ENCODE measurements at places on chromosomes 12 and 14. TPM values are rescaled to one million over a fixed set of nuclear protein-coding genes. Genes with fewer than 3 reads are reported as not detected.

- no peak for DNase-seq
Observed at GRCh38 chr12:92511786-92512185, 191.0 kb upstream of the PLEKHG7 start.

- DNase-seq, result no peak
Observed at GRCh38 chr12:51893786-51894185, 5.9 kb downstream of the ANKRD33 start.

DNA sequence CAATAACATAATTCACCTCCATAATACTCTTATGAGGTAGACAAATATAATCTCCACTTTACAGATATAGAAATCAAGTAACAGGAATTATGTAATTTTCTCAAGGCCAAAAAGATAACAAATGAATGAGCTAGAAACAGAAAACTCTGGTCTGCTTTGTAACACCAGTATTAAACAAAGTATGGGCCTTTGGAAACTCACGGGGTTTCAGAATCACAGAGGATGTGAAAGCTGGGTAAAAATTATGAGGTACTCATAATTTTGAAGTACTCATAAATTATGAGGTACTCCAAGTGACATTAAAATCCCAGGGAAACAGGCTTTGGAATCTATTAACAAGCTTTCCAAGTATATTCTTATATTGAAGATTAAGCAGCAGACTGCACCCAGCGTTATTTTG lies 140.2 kb downstream of the MED13L start:
- DNase-seq, result no peak

The STON2 gene
- total RNA-seq, result 23.5 TPM

GRCh38 chr12:92434607-92435025 lies 268.2 kb upstream of the PLEKHG7 start:
- DNase-seq, result no peak

The PRB3 gene
- total RNA-seq, result not detected

DNA sequence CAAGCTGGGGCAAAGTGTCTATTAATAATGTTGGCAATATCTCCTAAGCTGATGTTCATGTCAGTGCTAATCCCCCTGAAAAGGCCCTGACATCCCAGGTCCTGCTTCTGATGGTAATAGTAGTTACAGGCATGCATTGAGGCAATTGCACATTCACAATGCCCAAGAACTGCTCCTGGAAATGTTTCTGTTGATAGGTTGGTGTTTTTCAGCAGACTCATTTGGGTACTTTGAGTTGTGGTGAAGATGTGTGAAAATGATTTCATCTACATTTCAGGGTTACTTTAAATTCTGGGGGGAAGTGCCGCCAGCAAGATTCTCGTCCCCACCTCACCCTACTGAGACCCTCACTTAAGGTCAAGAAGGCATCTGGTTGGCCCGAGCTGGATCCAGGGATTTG lies 92.9 kb downstream of the BBS10 start:
- no peak for DNase-seq

DNA sequence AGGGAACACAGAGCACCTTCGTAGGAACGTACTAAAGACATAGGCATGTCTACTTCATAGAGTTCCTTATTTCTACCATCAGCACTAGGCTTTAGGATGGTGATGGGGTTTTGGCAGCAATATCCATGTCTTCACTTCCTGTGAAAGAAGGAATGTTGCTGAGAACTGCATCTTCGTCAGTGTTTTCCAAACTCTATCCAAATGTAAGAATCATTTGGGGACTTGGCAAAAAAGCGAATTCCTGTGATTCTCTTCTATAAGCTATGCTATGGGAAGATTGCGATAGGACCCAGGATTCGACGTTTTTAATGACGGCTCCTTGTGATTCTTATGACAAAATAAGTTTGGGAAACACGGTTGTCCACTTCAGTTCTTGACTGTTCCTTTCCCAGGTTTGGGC lies 39.8 kb downstream of the AKAP3 start:
- DNase-seq, result no peak

DNA sequence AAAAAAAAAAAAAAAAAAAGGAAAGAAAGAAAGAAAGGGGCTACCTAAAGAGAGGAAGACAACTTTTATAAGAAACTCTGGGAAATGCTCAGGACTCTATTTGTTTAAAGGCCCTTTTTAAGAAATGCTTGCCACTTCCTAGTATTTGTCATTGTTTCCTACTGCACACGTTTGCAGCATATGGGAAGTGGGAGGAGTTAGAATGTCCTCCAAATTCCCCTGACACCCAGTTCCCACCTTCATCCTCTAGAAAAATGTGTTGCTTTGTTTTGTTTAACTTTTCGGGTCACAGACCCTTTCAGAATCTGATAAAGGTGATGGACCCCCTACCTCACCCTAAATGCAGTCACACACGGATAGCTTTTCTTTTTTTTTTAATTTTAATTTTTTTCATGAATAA lies 40.8 kb downstream of the NINJ2 start:
- DNase-seq, result no peak

- DNase-seq, result no peak
Observed at GRCh38 chr12:13670285-13670866, 311.0 kb downstream of the GRIN2B start.

The PDE3A gene
- total RNA-seq, result not detected

The TSPAN19 gene
- 0.63 TPM for total RNA-seq

The B3GNT4 gene
- total RNA-seq, result 1.8 TPM

The DPPA3 gene
- total RNA-seq, result not detected

DNA sequence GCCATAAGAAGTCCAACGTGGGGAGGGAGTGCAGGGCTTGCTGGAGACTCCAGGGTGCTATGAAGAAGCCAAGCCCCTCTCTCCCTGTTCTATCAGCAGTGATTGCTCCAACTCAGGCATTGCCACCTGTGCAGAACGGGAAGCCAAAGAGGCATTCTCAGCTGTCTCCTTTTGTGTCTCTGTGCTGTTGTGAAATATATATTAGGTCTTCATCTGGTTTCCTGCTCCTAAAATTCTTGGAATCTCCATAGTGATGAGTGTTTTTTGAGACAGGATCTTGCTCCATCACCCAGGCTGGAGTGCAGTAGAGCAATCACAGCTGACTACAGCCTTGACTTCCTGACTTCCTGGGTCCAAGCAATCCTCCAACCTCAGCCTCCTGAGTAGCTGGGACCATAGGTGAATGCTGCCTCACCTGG lies 51.2 kb upstream of the AEBP2 start:
- no peak for DNase-seq

DNA sequence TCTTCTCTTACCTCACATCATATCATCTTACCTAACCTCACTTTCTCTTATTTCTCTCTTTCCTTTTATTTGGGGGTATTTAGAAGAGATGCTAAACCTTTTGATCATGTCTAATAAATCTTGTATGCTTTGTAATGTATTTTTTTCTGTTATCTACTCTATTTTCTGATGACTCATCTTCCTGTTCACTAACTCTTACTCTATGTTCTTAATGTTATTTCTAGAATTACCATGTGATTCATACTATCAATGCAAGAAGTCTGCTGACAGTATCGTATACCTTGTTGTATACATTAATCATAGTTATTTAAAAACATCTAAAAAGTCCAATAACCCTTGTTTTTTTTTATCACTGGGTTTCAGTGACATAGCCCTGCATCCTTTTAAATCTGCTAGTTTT lies 62.3 kb downstream of the MGAT4C start:
- peak; percentile 27 for DNase-seq

GRCh38 chr14:22822571-22823098 lies 7.1 kb upstream of the MRPL52 start:
- DNase-seq, result peak; percentile 85

- peak; percentile 29 for DNase-seq
Observed at GRCh38 chr12:93670104-93670503, 7.1 kb upstream of the CRADD start.

The PAPLN gene
- total RNA-seq, result 2.8 TPM

The DDN gene
- 0.28 TPM for total RNA-seq

DNA sequence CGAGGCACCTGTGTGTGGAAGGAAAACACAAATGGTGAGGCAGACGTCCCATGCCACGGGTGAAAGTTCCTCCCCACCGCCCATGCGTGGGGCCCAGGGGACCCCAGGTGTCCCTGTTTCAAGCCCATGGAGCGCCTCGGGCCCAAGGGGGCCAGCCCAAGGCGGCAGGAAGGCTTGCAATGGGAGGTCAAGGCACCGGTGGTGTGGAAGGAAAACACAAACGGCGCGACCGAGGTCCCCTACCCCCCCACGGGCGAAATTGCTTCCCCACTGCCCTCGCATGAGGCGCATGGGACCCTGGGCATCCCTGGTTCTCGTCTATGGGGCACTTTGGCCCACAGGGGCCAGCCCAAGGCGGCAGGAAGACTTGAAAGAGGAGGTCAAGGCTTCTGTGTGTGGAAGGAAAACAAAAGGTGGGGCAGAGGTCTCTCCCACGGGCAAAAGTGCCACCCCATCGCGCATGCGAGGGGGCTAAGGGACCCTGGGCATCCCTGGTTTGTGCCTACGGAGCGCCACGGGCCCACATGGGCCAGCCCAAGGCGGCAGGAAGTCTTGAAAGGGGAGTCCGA lies 379.4 kb downstream of the ALG10 start:
- no peak for DNase-seq

The RILPL1 gene
- 21.5 TPM for total RNA-seq

The E2F7 gene
- 34.4 TPM for total RNA-seq

The ADCY4 gene
- not detected for total RNA-seq

The SYT10 gene
- not detected for total RNA-seq

The P2RX2 gene
- not detected for total RNA-seq

GRCh38 chr14:100256339-100256895 lies 17.5 kb downstream of the YY1 start:
- no peak for DNase-seq

GRCh38 chr12:24565300-24565699 lies 383.6 kb downstream of the BCAT1 start:
- DNase-seq, result no peak

The ERGIC2 gene
- total RNA-seq, result 63.6 TPM

DNA sequence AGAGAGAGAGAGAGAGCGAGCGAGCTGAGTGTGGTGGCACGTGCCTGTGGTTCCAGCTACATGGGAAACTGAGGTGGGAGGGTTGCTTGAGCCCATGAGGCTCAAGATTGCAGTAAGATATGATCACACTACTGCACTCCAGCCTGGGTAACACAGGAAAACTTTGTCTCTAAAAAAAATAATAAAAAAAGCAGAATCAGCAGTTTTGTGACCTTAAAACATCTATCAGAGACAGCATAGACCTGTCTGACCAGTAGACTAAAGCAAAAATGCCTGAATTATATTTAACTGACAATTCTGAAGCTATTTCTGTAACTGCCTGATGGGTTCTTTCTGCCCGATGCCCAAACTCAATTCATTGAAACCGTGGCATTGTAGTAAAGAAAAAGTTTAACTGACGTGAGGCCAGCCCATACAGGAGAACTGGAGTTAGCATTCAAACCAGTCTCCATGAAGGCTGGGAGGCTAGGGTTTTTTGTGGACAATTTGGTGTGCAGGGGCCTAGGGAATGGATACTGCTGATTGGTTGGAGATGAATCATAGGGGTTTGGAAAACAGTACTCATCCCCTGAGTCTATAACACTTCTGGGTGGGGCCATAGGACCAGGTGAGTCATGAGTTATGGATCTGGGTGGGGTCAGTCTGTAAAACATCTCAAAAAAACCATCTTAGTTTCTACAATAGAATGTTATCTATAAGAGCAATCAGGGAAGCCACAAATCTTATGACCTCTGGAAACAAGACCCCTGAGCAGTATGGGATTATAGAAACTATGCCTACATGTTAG lies 8.0 kb upstream of the RASSF8 start:
- DNase-seq, result peak; percentile 21

GRCh38 chr14:55130196-55130550 lies 1.1 kb downstream of the LGALS3 start:
- peak; percentile 79 for DNase-seq

- peak; percentile 52 for DNase-seq
Observed at GRCh38 chr12:70989232-70989631, 68.7 kb upstream of the PTPRR start.

GRCh38 chr14:80381807-80382363 lies 170.6 kb upstream of the DIO2 start:
- DNase-seq, result peak; percentile 35

DNA sequence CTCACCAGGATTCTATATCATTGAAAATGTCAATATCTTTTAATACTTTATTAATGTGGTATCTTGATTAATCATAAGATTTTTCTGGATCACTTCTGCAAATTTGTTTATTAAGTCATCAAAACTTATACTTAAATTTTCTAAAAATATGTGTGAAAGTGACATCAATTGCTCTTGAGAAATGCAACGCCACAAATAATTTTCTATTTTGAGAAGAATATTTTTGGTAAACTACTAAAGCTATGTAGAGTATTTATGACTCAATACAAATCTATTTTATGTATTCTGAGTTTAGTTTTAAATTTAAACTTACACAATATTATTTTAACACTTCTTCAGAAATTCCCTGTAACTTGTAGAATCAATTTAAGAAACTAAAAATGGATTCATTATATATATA lies 263.3 kb downstream of the RASSF9 start:
- DNase-seq, result no peak

The GZMH gene
- not detected for total RNA-seq

DNA sequence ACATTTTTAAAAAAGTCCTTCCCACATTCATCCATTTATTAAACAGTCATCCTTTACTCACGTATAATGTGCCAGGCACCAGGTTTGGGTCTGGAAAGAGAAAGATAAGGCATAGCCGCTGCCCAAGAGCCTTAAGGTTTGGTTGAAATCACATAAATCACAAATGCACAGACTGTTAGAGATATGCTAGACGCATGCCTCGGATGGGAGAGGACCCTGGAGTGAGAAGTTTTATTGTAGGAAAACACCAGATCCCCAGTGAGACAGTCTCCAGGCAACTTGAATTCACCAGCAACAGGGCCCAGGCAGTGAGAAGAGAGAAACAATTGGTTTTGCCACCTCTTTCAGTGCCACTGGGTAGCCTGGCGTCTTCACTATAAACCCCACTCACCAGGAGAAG lies 305.9 kb upstream of the AMIGO2 start:
- DNase-seq, result no peak

- DNase-seq, result no peak
Observed at GRCh38 chr14:79915406-79915805, 295.9 kb downstream of the DIO2 start.

The CDKN1B gene
- total RNA-seq, result 41.6 TPM

The PTCSC3 gene
- not detected for total RNA-seq

- no peak for DNase-seq
Observed at GRCh38 chr12:7833831-7834230, 38.9 kb downstream of the SLC2A14 start.

GRCh38 chr14:35576856-35577255 lies 42.9 kb downstream of the INSM2 start:
- no peak for DNase-seq

GRCh38 chr12:75257510-75257909 lies 47.9 kb upstream of the KCNC2 start:
- no peak for DNase-seq

- DNase-seq, result no peak
Observed at GRCh38 chr14:102220031-102220430, 80.3 kb downstream of the WDR20 start.

- DNase-seq, result peak; percentile 42
Observed at GRCh38 chr14:32201816-32202490, at the start of gene RNU6-7. TSS of gene RNU6-7 (plus strand) at chr14:32202045.
